ENCODE measurements at places on chromosomes 16 and 17.

GRCh38 chr16:67930678-67931211, 917 bp downstream of the CTRL start:
- DNase-seq: no peak

GRCh38 chr17:64145375-64145750, 15.4 kb upstream of the ERN1 start:
- no peak for DNase-seq

DNA sequence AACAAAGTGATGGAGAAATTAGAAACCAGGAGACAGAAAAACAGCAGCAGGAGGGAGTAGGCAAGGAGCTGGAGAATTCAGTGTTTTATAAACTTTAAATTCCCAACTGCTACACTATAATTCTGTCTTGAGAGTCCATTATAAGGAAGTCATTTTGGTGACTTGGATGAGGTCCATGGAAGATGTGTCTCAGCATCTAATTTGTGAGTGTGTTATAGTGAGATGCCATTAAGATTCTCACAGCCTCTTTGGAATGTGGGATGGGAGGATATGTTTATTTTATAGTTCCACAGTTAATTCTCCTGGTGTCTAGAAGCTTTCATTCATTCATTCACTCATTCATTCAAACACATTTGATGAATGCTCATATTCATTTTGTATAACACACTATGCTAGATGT, 206.0 kb upstream of the MYOCD start:
- no peak for DNase-seq

GRCh38 chr17:74024871-74025531, 178.5 kb upstream of the RPL38 start:
- DNase-seq: no peak
